ENCODE measurements at places on chromosomes 7 and 10.

GRCh38 chr7:99984593-99984992, 8.8 kb upstream of the AZGP1 start:
- no peak for DNase-seq

- DNase-seq, result no peak
Observed at GRCh38 chr7:132383962-132384361, 192.3 kb downstream of the PLXNA4 start.

- no peak for DNase-seq
Observed at GRCh38 chr7:31100871-31101270, 48.8 kb downstream of the ADCYAP1R1 start.

DNA sequence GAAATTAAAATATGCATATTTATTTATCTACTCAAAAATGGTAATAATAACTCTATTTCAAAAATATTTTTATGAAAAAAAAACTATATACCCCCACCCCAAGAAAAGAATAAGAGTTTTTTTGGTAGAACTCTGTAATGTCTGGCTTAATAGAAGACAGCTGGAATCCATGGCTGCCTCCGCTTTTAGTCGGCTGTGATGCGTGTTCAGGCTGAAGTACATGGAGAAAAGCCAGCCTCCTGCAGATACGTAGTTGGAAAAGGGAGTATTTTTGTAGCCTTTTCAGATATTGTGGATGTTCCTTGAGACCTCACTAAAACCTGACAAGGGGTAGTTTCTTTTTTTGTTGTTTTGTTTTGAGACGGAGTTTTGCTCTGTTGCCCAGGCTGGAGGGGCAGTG, 10.0 kb downstream of the FOXK1 start:
- no peak for DNase-seq

GRCh38 chr7:37388811-37389210, 59.9 kb downstream of the ELMO1 start:
- DNase-seq, result no peak

DNA sequence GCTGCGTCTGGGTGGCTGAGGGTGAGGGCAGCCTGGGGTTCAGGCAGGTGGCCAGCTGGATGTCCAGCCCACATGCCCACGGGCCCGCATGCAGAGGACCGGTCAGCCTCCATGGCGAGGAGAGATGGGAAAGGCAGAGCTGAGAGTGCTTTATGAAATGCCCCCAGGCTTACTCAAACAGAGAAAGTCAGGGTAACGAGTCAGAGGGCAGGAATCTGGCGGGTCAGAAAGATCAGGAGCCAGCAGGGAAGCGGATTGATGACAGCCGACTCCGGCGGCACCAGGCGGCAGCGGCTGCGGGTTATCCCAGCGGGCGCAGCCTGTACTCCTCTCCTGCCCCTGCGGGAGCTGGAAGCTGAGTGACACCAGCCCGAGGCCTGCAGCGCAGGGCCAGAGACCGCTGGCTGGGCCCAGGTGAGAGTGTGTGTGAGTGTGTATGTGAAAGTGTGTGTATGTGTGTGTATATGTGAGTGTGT, 13.4 kb downstream of the SLC13A4 start:
- peak; percentile 52 for DNase-seq

DNA sequence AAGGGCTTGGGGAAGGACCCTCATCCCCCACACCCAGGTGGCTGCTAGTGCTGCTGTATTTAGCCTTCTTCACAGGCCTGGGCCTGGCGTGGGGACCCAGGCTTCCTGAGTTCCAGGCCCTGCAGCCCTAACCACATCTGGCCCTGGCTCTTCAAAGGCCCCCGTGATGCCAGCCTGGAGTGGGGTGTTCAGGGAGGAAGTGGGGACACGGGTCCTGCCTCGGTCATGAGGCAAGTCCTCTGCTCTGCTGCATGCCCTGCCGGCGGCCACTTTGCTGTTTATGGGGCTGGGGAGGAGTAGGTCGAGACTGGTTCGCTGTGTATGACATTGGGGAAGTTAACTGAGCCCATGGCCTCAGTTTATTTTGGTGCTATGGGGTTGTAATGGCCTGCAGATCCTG, 8.5 kb upstream of the AQP1 start:
- no peak for DNase-seq

- no peak for DNase-seq
Observed at GRCh38 chr10:108500396-108500795, 1335.9 kb upstream of the SORCS1 start.

DNA sequence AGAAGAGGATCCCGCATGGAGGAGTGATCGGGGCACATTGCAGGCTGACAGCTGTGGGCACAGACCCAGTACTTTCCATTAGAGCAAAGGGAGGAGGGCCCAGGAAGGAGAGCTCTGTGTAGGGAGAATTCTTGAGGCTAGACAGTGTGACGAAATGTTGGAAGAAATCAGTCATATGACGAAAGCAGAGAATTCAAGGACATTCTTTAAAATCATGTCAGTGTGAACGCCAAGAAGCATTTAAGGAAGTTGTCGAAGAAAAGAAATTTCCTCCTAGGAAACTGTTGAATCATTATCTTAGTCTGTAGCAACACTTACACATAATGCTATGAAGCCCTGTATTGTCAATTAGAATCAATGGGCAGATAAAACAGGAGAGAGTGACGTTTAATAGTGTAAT, 191.3 kb upstream of the ADARB2 start:
- DNase-seq, result no peak

DNA sequence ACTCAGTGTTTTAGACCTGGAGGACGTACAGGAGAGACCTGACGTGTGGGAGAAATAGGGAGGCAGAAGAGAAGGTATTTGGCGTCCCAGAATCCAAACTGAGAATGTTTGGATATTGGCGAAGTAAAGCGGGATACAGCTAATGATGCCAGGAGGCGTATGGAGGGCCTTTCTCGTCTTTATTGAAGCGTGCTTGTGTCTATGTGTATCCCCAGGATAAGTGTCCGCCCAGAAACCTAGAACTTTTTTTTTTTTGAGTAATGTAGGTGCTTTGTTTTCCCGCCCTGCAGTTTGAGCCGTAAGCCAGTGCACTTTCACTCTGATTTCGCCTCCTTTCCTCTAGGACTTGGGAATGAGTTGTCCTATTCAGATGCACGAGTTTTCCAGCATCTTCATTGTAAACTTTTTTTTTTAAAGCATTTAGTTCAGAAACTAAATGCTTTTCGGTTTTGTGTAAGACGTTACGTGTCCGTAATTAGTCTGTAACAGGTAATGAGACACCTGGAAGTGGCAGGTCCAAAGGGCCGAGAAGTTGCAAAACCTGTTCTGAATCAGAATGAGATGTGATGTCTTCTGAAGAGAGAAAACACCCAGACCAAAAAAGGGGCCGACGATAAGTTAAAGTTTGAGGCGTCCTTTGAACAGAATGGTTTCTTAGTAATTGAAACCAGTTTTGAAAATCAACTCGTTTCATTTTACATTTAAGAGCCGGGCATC, 746 bp downstream of the ARL5B start:
- DNase-seq, result no peak

DNA sequence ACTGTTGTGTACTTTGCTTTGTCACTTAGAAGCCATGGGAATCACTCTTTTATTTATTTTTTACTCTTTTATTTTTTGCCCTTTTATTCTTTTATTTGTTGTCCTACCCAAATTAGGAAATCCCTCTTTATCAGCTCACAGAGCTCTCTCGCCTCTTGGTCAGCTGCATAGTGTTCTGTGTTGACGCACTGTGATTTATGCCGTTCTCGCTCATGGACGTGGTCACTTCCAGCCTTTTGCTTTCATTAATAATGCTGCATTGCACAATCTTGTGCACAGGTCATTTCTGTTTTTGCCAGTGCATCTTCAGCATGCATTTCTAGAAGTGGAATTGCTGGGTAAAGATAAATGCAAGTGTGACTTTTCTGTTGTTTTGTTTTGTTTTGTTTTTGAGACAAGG, 42.3 kb downstream of the FBH1 start:
- DNase-seq, result no peak

DNA sequence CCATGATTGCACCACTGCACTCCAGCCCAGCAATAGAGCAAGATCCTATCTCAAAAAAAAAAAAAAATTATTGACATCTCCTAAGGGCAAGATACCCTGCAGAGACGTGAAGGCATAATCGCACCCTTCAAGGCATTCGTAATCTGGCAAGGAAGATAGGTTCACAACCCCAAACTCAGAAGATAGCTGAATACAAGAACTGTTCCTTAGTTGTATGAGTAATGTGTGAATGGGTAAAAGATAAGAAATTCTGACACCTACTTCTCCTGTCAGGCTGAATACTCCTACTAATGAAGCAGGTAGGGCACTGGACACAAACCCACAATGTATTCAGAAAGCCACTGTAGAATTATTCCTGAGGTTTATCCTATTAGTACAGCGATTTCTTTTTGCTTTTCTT, 882.4 kb upstream of the AUTS2 start:
- no peak for DNase-seq

- DNase-seq, result no peak
Observed at GRCh38 chr7:89312551-89312950, 517.0 kb upstream of the TEX47 start.

GRCh38 chr10:75028748-75029147, 82.7 kb upstream of the SAMD8 start:
- DNase-seq, result no peak

- no peak for DNase-seq
Observed at GRCh38 chr10:43825421-43825820, 176.7 kb upstream of the ZNF32 start.

DNA sequence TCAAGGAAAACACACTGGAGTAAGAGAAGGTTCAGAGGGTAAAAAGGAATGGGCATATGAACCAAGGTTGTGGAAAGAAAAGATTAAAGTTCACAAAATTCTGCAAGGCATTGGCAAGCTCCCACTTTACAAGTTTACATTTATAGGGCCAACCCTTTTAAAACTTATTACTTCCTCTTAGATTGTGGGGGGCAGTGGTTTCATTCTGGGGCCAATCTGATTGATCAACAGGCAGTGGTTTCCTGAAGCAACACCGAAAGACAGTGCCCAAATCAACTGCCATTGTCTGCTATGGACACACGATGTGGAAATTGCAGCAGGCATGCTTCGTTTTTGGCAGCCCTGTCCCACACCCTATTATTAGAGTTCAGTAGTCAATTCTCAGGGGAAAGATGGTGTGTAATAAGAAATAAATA, 154.0 kb downstream of the SGMS1 start:
- no peak for DNase-seq

DNA sequence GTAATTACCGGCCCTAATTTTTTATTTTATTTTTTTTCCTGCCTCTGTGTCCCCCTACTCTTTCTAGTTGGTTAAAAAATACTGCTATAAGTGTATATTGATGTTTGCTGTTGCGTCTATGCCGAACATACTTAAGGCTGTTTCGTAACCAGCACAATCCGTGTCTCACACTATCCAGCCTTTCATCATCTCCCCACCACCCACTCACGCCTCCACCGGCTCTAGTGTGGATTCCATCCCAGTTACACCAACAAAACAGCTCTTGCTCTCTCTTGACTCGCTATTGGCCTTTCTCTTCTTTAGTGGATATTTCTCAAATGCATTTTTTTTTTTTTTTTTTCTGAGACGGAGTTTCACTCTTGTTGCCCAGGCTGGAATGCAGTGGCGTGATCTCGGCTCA, 70.1 kb upstream of the CAMK1D start:
- peak; percentile 50 for DNase-seq

DNA sequence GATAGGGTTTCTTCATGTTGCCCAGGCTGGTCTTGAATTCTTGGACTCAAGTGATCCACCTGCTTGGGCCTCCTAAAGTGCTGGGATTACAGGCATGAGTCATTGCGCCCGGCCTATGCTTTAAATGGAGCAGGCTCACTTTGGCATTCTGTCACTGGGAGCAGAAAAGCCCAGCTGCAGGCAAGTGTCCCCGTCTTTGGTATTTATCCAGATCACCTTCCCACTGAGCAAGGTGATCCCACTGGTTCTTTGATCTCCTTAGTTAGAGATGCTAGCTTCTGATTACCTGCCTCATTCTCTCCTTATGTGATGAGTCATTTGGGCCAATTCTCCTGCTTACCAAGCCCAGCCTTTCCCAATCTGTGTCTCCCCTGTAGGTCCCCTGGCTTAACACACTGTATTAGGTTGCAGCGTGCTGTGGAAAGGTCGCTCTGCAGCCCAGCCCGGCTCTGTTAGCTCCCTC, 39.3 kb downstream of the SPDYE5 start:
- no peak for DNase-seq

GRCh38 chr10:30034433-30035137, 24.8 kb downstream of the JCAD start:
- no peak for DNase-seq

DNA sequence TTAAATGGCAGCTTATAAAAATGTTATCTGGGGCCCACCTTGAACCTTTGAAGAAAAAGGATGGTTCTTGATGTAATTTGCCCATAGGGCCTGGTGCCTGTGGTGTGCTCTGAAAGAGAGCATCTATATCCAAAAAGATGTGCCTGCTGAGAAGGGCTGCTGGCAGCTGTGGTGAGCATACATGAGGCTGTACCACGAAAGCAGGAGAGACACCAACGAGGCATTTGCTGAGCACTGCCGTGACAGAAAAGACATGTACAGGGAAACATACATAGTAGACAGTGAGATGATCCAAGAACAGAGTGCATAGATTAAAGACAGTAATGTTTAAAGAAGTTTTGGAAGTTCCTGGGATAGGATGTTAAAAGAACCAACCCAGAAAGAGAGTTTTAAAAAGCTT, 664.5 kb downstream of the PHTF2 start:
- DNase-seq, result no peak

DNA sequence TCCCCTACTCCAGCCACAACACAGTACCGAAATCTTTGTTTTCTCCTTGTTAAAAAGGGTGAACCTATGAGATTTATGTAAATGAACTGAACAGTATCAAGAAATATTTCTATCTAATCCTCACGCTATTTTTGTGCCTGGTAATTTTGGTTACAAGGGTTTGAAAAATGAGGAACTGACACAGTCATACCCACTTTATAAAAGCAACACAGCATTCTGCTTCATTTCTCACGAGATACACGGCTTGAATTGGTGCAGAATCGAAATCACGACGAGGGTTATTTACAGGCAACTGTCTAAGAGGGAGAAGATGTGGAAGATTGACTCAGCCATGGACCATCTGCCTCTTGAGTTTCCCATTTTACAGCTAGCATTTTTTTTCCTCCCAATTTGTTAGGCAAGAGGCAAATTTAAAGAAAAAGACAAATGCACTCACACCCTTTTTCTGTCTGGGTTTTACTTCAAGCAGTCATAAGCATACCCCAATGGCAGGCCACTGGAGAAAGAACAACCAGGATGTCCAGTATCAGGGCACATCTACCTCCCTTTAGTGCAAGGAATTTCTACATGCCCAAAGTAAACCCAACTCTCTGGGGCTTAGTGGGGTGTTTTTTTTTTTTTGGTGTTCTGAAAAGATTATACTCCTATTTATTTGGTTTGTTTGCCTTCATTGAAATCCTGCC, 108.1 kb downstream of the ITGB8 start:
- no peak for DNase-seq

GRCh38 chr10:29346296-29347001, 57.6 kb downstream of the LYZL1 start:
- DNase-seq, result no peak

DNA sequence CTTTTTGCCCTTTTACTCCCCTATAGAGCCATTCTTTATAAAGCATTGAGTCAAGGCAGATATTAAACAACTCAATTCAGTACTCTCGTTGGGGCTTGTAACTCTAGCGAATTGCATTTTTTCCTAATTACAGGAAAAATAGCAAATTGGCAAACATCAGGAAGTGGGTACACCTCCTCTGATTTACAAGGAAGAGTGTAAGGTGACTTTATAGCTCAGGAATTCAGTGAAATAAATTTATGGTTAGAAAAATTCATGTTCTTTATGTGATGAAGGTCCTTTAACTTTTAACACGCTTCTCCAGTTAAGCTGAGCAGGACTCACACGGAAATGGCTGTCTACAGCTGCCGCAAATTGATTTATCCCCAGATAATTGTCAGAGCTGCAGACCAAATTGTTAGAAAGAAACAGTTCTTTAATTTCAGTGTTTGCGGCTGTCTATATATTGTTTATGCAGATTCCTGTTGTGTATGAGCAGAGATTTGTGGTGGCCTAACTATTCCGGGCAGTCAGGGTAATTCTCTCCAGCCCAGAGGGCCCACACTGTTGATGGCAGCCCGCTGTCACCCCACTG, 151.1 kb upstream of the MKI67 start:
- DNase-seq, result no peak

Data from astrocyte (in vitro differentiated cells and primary cell).